ENCODE measurements at places on chromosomes 4 and X.

DNA sequence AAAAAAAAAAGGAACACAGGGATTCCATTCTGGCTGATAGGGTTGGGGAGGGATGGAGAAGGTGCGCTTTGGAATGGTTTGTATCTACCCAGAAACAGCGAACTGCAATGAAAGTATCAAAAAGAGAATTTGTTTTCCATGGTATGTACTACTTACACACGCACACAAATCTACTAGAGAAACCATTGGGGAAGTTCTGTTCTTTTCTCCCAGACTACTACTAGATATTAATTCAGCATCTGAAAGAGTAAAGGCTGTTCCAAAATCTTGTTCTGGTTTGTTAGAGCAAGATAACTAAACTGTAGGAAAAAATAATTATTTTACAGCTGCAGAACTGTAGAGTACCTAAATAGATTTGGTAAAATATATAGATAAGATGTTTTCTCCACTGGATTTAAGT, 118.4 kb downstream of the CBR4 start:
- no peaks in the 10 kb centered on the region for H3K27me3 ChIP-seq
- no peak overlapping the region for H3K4me3 ChIP-seq
- no peak for DNase-seq
- H3K4me1 ChIP-seq, result peaks cover 20% of the 10 kb centered on the region
- peaks cover 75% of the 10 kb centered on the region for H3K36me3 ChIP-seq

GRCh38 chr4:83217721-83218522, 66.7 kb downstream of the COQ2 start:
- DNase-seq, result no peak
- no peaks in the 10 kb centered on the region for H3K27me3 ChIP-seq
- H3K27ac ChIP-seq, result no peak overlapping the region
- no peaks in the 10 kb centered on the region for H3K4me1 ChIP-seq

DNA sequence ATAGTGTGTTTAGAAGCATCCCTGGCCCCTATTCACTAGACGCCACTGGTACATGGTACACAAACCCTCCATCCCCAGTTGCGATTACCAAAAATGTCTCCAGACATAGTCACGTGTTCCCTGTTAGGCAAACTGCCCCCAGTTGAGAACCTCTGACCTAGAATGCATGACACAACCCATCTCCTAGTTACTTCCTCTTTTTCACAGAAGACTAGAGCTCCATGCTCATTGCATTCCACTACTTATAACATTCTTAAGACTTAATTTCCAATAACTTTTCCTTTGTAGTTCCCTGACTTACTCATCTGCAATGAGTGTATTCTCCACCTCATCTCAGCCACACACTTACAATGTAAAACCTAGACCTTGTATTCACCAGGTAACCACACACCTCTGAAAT, 68.6 kb downstream of the PRSS12 start:
- H3K27ac ChIP-seq, result no peak overlapping the region
- H3K36me3 ChIP-seq, result no peaks in the 10 kb centered on the region
- no peak overlapping the region for H3K4me3 ChIP-seq
- H3K4me1 ChIP-seq, result peaks cover 27% of the 10 kb centered on the region
- no peak for DNase-seq

GRCh38 chr4:151771664-151772063, 10.9 kb upstream of the GATB start:
- no peak overlapping the region for H3K27ac ChIP-seq
- no peaks in the 10 kb centered on the region for H3K27me3 ChIP-seq
- no peak for DNase-seq
- H3K4me1 ChIP-seq, result peaks cover 10% of the 10 kb centered on the region

- H3K27ac ChIP-seq, result peak overlapping the region; percentile 96
- no peaks in the 10 kb centered on the region for H3K36me3 ChIP-seq
- no peaks in the 10 kb centered on the region for H3K27me3 ChIP-seq
- no peak for DNase-seq
- H3K4me3 ChIP-seq, result peak overlapping the region; percentile 83
- H3K4me1 ChIP-seq, result peaks cover 28% of the 10 kb centered on the region
These were observed 627 bp upstream of the FAT4 start for GRCh38 chr4:125313989-125314667.

- H3K27ac ChIP-seq, result peak overlapping the region; percentile 70
- H3K27me3 ChIP-seq, result no peaks in the 10 kb centered on the region
- H3K4me1 ChIP-seq, result no peaks in the 10 kb centered on the region
- H3K4me3 ChIP-seq, result no peak overlapping the region
- DNase-seq, result no peak
These were observed 11.2 kb upstream of the SPARCL1 start for GRCh38 chr4:87540146-87541058.

- no peaks in the 10 kb centered on the region for H3K36me3 ChIP-seq
- no peak for DNase-seq
- H3K4me1 ChIP-seq, result no peaks in the 10 kb centered on the region
- no peaks in the 10 kb centered on the region for H3K27me3 ChIP-seq
- no peak overlapping the region for H3K27ac ChIP-seq
- no peak overlapping the region for H3K4me3 ChIP-seq
These were observed 48.4 kb downstream of the BCORL1 start for GRCh38 chrX:130030826-130031225.
